Cerebellum (tissue), 4 donors: ENCODE measurements at places on chromosomes 5 and 9. TPM values are rescaled to one million over a fixed set of nuclear protein-coding genes. Genes with fewer than 3 reads are reported as not detected.

The CYLC2 gene
- total RNA-seq = not detected

GRCh38 chr5:108003178-108003577 is 332.4 kb upstream of the EFNA5 start:
- DNase-seq = no peak

DNA sequence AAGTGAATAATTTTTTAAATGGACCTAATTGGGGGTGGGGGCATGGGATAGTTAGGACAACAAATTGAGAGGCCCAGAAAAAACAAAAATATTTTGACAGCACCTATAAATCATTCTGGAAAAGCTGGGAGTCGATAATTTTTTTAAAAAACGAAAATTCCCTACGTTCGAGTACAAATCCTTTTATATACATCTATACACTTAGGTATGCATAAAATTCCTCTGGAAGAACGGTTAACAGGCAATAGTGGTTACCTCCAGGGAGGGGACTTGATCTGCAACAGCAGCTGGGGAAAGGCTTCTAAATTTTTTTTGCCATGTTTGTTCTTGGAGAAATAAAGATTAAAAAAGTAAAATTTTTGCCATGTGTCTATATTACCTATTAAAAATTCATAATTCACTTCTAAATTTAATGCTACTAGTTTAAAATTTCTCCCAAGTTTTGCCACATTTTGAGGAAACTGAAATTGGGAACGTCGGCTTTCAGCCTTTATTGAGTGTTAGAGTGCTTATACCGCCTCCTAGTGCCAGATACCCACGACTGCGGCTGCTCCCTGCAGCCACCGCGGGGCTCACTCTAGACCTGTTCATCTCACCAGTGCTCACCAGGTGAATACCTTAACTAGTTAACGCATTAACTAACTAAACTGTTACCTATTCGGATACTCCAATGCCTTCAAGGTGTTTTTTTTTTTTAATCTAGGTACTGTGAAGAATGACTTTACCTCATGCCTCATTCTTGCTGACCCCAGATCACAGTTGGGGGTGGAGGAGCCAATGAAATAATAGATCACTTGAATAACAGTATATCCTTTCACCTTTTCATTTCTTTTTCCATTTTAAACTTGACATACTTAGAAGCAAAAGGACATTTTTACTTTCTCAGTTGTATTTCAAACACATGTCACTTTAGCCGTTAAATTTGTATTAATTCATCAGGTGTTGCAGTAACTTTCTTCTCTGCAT is 1.8 kb upstream of the BHMT start:
- no peak for DNase-seq

- DNase-seq = no peak
Measured at GRCh38 chr9:134490446-134490845, 151.2 kb upstream of the COL5A1 start.

GRCh38 chr5:10432059-10433008 is 9.3 kb upstream of the ROPN1L start:
- no peak for DNase-seq

DNA sequence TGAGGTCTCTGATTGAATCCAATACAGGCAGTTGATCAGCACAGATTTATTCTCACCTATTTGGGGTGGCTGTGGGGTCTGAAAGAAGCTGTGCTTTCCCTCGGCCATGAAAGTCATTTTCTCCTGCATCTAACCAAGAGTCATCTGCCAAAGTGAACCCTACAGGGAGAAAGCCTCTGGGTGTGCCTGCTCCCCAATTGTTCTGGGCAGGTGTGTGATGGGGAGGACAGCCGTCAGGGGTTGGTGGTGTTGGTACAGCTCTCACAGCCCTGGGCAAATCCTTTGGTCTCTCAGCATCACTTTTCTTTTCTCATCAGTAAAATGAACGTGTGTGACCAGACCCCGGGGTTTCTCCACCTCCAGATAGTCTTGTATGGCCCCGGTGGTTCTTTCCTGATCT is 2.5 kb downstream of the PHF2 start:
- no peak for DNase-seq

DNA sequence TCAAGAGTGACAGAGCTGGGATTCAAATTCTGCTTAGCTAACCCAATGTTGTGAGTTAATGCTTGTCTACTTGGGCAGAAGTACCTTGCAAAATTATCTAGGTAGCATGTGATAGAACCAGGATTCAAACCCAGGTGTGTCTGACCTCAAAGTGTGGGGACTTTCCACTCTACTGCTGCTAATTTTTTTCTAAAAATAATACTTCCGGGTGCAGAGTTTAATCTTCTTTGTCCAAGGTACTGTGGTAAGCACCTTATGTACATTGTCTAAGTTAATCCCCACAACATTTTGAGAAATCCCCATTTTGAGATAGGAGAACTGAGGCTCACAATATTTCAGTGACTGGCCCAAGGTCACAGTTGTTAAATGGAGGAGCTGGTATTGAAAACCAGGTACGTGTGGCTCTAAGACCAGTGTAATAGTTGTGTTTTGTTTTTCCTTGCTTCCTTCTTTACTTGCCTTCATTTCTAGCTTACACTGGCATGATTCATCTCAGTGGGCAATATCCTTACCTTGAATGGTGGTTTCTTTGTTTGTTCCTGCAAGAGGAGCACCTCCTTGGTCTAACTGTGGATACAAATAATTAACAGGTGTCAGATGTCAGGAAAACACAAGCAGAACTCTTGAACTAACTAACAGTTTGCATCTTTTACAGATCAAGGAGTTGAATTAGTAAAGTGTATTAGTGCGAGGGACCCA is 7.5 kb downstream of the ALDOB start:
- DNase-seq = no peak

The FAM163B gene
- 2.7 TPM for total RNA-seq
